ENCODE measurements at places on chromosomes 2 and 18.

- DNase-seq, result no peak
Observed at GRCh38 chr18:79542876-79543750, 136.5 kb upstream of the CTDP1 start.

GRCh38 chr2:19028587-19029375, 329.6 kb downstream of the OSR1 start:
- no peak for DNase-seq

GRCh38 chr2:119484834-119485233, 39.4 kb downstream of the SCTR start:
- no peak for DNase-seq

GRCh38 chr2:58762176-58762781, 521.2 kb upstream of the FANCL start:
- peak; percentile 19 for DNase-seq

DNA sequence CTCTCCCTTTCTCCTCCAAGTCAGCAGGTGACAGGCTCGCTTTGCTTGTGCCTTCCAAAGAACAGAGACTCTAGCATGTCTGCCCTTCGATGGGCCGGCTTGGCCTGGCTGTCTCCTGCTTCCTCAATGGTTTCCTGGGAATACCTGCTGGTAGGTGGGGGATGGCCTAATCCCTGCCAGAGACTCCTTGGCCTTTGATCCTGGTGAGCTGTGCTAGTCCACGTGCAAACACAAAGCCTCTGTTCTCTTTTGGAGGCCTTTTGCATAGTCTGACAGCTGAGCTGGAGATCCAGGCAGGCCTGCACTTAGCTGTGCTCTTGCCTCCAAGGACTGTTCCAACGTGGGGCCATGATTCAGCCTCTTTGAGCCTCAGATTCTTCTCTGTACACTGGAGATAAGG, 67.6 kb downstream of the ARL4C start:
- no peak for DNase-seq

GRCh38 chr2:239721531-239721930, 303.6 kb downstream of the NDUFA10 start:
- DNase-seq, result peak; percentile 26

DNA sequence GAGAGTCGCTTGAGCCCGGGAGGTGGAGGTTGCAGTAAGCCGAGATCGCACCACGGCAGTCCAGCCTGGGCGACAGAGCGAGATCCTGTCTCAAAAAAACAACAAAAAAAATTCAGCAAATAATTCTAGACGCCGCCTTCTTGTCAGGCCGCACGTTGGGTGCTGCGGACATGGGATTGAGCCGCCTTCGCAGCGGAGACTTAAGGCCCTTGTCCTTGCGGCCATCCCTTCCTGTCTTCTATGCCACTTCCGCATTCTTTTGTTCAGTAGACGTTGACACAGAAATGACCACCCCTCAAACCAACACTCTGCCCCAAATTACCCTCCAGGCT, 15.8 kb downstream of the PTPN18 start:
- DNase-seq, result no peak

DNA sequence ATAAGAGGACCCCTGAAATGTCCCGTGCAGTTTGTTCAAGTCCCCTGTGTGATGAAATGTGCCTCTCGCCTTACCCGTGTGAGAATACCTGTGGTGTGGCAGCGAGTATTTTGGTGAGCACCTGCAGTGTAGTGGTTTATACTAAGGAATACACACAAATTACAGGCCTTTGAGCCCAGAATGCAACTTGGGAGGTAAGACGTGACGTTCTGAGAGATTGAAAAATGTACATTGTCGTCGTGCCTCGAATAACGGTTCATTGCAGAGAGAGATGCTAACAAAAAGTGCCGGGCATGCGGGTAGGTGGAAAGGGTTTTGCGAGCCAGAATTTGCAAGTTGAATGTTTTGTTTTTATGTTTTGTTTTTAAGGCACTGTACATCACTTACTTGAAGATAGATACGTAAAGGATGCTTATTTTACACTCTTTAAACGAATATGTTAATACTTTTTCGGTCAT, 867 bp downstream of the RBBP8 start:
- no peak for DNase-seq

- peak; percentile 60 for DNase-seq
Observed at GRCh38 chr18:70376914-70377258, 88.0 kb downstream of the SOCS6 start.

DNA sequence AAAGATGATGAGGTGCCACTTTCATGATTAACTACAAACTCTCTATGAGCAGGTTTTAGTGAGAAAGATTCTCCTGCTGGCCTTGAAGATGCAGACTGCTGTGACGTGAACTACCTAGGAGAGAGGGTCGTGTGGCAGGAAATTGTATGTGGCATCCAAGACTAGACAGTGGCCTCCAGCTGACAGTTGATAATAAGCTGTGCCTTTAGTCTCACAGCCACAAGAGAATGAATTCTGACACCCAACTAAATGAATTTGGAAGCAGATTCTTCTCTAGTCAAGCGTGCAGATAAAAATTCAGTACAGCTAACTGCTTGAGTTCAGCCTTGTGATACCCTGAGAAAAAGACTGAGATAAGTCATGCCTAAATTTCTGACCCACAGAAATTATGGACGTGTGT, 169.0 kb upstream of the COL3A1 start:
- no peak for DNase-seq

- DNase-seq, result no peak
Observed at GRCh38 chr2:147430408-147430807, 414.4 kb upstream of the ACVR2A start.

GRCh38 chr18:79275461-79275860, 120.3 kb upstream of the NFATC1 start:
- DNase-seq, result no peak

DNA sequence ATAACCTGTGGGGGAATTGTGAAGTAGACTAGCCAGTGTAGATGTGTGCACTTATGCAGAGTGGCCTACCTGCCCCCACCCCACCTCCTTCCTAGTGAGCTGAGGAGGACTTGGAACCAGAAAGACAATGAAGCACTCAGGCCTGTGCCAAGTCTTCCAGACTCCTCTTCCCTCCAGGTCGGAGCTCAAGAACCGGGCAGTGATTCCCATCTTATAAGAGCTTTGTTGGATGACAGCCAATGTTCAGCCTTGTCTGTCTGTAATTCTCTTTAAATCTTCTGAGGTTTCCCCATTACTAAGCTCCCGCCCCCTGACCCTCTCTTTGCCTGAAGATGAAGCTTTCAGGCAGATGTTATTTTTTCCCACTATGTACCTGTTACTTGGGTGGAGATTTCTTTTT, 121.0 kb downstream of the SMAD2 start:
- DNase-seq, result no peak

GRCh38 chr18:13232971-13233786, 14.6 kb downstream of the LDLRAD4 start:
- DNase-seq, result peak; percentile 39

- DNase-seq, result no peak
Observed at GRCh38 chr2:223041527-223042109, 10.4 kb upstream of the KCNE4 start.

- DNase-seq, result no peak
Observed at GRCh38 chr2:19733951-19734425, 167.8 kb downstream of the TTC32 start.

DNA sequence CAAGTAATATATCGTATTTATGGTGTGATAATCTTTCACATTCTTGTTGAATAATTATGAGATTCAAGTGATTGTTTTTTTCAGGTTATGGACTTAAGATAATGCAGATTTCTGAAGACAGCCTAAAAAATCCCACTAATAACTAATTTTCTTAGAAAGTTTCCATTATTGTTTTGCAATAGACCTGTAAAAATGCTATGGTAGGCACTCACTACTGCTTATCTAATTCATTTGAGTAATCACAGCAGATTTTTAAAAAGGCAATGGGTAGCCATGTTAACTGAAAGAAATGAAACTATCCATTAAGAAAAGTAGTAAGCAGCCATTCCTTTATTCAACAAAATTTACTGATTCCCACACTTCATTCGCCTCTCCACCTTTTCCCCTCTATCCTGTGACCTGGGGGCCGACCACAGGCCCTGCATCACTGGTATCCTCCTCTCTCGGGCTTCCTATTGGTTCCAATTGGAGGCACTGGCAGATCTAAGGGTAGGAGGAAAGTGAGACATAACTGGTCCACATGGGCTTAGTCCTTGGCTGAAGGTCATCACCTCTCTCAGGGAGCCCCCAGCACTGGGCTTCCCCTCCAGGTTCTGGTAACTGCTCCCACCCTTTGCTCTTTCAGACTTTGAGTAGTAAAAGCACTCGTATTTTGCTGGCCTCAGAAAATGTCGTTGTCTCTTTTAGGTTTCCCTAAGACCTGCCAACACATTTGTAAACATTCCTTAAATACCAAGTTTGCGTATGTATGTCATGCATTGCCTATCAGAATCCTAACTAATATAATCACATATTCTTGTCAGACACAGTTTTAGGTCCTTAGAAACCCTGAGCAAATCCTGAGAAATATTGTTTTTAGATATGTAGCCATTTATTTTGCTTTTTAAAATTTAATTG, 18.5 kb downstream of the RBMS1 start:
- no peak for DNase-seq

- no peak for DNase-seq
Observed at GRCh38 chr18:55034742-55035141, 75.5 kb upstream of the CCDC68 start.

DNA sequence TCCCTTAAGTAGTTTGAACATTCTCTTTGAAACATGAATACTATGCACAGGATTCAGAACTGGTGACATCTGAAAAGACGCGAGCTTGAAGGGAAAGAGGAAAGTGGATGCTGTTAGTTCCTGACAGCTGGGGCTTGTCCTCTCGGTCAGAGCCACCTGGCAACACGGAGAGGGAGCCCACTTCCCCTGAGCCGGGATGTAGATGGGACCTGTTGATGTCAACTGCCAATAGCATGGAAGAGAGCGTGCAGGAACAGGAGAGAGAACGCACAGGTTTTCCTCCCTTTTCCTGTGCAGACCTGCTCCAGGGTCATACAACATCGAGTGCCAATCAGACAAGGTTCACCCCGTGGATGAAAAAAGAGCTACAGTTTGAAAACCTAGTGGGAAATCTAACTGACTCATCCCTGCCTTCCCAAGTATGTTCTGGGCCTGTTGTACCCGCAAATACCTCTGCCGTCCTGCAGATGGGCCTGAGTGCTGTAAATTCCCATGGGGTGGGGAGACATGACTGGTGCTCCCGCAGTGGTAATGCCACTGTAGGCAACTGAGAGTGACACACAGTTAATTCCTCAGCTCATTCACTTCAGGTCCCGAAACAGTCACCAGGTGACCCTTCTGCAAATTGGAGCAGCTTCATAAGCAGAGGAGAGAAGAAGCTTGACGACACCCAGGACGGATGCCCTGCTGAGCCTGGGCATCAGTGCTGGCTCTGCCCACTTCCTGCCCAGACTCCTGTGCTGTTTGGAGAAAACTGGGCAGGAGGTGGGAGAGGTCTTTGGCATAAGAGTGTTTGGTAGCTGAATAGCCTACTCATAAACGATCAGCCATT, 13.9 kb upstream of the MBP start:
- peak; percentile 15 for DNase-seq

GRCh38 chr18:41145516-41145915, 809.5 kb upstream of the PIK3C3 start:
- DNase-seq, result no peak

- no peak for DNase-seq
Observed at GRCh38 chr18:9638886-9639285, 24.5 kb upstream of the PPP4R1 start.

GRCh38 chr2:237474931-237475703, 11.9 kb upstream of the MLPH start:
- DNase-seq, result peak; percentile 64

- no peak for DNase-seq
Observed at GRCh38 chr2:46847726-46848412, 67.7 kb downstream of the MCFD2 start.

DNA sequence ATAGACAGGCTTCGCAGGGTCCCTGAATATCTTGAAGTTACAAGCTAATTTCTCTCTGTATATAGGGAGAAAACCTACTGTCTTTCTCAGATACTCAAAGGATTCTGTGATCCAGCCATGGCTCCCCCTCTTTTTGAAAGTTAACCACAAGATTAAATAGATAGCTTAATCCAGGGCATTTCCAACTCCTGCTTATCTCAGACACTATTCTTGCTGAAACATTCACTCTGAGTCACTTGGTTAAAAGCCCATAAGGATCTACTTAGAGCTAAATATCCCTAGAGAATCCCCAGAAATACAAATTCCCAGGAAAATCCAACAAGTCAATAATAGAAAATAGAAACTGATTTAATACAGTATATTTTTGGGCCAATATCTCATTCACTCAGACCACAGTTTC, 179.1 kb upstream of the LYPD1 start:
- DNase-seq, result no peak

DNA sequence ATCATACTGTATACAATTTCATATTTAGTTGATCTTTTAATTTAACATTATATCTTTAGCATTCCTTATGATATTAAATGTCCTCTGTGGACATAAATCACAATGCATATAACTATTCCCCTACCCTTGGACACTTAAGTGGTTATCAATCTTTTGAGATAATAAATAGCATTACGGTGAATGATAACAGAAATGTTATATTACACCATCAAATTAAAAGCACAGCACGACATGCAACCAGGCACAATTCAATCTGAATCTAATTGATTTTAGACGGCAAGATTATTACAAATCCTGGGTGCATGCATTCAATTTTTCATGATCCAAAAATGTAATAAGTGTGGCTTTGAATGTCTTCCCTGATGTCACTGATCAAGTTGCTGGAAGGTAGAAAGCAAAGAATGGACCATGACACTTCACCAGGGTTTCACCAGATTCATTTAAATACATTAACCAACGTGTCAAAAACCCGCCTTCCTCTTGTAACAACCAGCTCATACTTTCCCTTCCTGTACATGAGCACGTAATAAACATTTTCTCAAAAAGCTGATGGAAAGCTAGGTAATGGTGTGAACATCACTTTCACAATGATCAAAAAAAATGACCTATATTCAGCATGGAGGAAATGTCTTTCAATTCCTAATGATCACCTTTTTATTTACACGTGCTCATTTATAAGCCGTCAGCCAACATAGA, 513.7 kb upstream of the ID2 start:
- no peak for DNase-seq

DNA sequence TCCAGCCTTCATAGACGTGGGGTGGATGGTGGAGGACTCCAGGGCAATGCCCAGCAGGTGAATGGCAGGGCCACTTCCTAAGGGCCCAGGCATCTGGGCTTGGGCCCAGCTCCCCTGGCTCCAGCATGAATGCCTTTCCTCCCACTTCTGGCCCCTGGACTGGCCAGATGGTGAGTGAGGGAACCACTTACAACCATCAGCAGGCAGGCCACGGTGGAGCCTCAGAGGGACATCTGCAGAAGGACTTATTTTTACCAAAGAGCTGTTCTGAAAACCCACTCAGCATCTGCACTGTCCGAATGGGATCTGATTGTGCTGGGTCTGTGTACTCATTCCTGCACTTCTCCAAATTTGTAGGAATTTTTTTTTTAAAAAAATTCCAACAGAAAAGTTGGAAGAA, 69.6 kb downstream of the SNTG2 start:
- DNase-seq, result no peak

GRCh38 chr18:58806826-58807714, 57.6 kb upstream of the ZNF532 start:
- no peak for DNase-seq

GRCh38 chr18:78113136-78113939, 863.7 kb downstream of the GALR1 start:
- no peak for DNase-seq

- peak; percentile 16 for DNase-seq
Observed at GRCh38 chr18:38940863-38941531, 1375.4 kb upstream of the CELF4 start.
